AG04450 (cell line): ENCODE measurements at places on chromosomes 2 and 18.
A peak's percentile ranks its signal among the peaks of the same experiment; 100 is the strongest.

DNA sequence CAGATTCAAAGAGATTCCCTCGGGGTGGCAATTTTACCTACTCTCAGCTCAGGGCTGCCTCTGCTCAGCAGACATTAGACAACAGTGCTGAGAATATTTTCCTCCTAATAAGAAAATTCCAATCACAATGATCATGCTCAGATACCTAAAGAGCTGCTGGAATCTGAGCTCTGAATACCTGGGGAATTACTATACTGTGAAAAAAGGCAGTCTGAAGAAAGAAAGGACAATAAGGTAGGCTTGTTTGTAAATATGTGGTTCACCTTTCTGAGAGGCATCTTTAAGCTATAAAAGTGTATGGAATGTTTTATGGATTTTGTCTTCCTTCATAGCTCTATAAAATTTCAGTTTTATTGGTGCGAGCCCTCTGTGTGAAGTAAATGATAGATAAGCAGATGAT is 34.2 kb upstream of the FAM98A start:
- no peak for DNase-seq

GRCh38 chr18:427005-427404 is 73.5 kb downstream of the COLEC12 start:
- no peak for DNase-seq

DNA sequence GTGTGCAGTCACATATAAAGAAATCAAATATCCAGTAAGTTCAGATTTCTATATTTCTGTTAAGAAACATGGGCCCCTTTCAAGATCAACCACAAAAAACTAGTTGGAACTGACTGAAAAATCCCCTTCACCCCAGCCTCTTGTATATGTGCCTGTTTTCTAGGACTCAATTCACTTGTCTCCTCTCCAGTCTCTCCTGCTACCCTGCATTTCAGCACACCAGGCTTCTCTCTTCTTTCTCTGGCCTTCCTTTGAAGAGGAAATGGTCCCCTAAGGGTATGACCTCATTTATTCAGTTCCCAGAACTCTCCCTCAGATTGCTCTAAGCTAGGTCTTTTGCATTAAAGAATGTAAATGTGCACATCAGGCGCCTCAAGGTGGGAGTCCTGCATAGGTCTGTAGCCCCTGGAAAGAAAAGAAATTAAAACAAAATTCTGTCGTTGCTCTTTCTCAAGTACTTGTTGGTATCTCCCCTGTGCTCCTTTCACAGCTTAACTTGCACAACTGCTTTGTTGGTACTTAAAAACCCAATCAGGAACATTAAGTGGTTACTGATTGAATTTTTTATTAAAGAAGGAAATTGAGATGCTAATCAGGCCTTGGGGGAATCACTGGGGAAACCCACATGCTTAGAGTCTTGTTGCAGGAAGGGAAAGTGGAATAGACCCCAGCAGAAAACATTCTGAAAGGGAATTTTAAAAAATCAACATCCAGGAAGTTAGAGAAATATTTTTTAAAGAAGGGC is 278.4 kb downstream of the AGPS start:
- DNase-seq: no peak

DNA sequence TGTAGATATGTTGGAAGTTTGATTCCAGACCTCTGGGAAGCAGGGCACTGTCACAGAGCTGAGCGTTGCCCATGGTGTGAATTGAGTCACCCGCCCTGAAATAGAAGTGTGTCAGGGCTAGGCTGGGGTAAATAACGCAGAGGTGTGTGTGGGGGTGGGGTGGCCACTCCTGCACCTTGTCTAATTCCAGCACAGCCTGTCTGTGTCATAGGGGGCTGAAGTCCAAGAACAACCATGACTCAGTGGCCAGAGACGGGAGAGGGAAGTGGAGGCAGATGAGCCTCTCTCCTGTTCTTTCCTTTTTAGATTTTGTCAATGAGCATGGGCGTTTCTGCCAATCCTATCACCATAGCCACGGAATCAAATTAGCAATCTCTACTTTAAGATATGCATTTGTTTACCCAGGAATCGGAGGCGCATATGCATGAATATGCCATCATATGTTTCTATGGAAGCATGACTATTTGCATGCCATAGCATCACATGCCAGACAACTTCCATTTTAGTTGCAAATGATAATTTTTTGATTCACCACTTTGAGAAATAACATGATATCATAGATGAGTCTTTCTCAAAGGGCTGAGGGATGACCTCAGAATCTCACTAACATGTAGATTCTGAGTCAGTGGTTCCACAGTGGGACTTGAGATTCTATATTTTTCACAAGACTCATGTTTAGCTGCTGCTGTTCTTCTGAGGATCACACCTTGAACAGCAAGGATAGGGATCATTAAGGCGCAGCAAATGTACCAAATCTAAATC is 852.9 kb downstream of the DCDC2C start:
- no peak for DNase-seq

DNA sequence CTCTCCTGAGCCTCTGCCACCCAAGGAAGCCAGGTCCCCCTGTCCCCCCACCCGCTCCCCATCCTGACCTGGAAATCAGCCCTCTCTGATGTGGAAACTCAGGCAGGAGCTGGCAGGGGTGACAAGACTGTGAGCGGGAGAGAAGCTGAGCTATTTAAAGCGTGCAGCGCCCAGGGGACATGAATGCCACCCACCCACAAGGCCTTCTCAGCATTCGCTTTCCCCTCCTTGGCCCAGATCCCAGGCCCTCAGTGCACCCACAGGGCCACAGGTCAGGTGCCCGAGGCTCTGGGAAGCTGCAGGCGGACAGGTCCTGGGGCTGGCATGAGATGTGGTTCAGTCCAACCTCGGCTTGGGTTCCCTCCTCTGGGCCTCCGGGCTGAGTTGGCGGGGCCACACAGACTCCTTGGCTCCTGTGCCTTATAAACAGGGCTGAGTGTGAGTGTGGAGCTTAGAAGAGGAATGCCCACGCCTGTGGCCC is 168.3 kb downstream of the SMAD7 start:
- no peak for DNase-seq

DNA sequence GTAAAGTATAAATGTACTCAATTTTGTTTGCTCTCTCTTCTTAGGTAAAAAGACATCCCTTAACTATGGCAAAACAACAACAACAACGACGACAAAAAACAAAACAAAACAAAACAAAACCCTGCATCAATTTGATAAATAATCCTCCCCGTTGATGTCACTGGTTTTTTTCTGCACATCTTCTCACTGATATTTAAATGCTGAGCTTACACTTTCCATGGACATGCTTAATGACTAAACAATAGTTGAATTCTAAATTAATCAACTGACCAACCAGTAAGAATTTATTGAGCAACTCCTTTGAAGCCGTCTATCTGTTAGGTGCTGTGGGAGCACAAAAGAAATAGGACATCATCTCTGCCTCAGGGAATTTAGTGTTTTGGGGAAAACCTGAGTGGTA is 20.2 kb upstream of the POLE4 start:
- DNase-seq: no peak

DNA sequence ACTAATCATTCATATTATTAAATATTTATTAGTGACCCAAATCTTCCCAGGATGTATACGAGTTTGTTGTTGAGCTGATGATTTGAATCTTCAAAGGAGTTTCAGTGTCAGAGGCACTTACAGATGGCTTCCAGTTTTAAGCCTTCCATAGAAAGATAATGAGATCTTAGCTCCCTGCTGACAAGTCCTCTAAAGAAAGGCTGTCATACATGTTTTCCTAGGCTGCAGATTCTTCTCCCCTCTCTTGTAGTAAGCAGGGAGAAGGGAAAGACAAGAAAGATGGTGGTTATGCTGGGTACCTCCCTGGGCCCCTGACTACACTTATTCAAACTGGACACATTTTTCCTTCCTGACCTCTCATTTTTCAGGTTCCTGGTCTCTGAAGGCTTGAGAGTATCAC is 8.1 kb upstream of the GAREM1 start:
- DNase-seq: no peak

- DNase-seq: no peak
Measured at GRCh38 chr2:86229221-86229620, 30.0 kb downstream of the MRPL35 start.

DNA sequence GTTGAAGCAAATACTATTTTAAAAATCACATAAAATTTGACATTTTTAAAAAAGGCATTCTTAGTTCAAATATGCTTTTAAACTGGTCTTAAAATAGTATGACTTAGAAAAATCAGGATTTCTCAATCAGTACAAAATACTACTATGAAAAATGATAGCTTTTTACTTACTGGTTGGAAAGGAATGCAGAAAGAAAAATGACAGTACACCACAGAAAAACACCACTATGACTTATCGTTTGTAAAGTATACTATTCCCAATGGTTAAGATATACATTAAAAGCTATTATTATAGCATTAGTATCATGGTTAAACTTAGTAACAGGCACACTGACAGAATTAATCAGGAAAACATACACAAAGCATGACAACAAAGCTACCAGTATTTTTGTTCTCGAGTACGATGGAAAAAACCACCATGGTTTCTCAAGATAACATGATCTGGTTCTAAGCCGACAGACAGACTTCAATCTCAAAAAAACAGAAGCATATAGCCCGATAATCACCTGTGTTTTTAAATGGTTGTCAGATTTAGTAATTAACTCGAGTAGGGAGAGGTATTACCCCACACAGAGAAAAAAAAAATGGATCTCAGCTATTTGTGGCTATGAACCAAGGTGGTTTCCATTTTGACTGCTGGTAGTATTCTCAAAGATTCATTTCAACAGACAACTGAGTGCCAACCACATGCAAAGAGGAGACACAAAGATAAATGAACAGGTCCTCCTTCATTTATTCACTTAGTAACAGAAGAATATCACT is 39.1 kb downstream of the CUL3 start:
- peak; percentile 23 for DNase-seq

- DNase-seq: no peak
Measured at GRCh38 chr2:158501301-158501700, 44.5 kb downstream of the PKP4 start.

GRCh38 chr2:109139002-109139401 is 10.0 kb downstream of the SH3RF3 start:
- DNase-seq: no peak

DNA sequence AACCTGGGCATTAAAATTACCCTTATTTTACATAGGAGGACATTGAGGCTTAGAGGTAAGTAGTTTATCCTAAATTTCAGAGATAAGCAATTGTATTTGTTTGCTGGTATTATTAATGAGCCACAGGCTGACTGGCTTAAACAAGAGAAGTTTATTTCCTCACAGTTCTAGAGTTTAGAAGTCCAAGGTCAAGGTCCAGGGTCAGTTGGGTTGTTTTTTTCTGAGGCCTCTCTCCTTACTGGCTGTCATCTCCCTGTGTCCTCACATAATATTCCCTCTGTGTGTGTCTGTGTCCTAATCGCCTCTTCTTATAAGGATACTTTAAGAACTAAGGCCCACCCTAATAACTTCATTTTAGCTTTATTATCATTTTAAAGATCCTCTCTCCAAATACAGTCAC is 294.9 kb upstream of the ATP5MC3 start:
- DNase-seq: no peak
